ENCODE measurements at places on chromosomes 4 and X.

DNA sequence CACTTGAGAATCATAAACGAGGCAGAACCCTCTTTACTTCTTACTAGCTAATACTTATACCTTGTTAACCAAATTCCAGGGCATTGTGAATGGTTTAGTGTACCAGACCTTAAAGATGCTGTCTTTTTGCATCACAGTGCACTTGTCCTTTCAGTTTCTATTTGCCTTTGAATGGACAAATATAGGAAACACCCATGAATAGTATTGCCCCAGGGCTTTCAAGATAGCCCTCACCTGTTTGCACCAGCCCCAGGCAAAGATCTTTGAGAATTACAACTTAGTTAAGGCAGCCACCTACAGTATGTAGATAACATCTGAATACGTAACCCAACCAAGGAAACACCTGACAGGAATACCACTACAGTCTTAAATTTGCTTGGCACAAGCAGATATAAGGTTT is 60.8 kb upstream of the CT45A1 start:
- DNase-seq = no peak

- DNase-seq = no peak
These were observed 31.3 kb downstream of the NYX start for GRCh38 chrX:41478381-41478911.

DNA sequence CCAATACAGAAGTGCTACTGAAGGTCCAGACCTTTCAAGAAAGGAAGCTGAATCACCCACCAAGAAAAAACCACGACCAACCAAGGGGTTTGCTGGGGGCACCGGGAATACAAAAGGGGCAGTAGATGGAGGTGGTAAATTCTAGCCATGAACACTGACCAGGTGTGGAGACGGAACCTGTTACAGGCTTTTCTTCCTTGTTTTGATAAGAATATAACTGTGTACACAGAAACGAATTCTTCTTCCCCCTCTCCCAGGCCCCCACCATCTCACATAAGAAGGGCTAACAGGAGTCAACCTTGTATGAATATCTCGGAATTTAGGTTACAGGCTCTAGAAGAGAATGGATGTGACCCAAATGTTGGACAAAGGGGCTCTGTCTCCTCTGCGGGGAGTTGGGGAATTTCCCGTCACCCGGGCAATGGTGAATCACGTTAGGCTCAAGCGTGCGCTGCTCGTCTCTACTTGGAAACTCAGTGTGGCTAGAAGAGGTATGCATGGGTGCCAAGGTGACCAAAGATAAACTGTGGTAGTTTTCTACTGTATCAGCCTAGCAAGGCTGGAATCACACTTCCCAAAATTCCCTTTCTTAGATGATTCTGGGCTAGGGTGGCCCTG is 87.0 kb downstream of the AFAP1 start:
- DNase-seq = no peak

DNA sequence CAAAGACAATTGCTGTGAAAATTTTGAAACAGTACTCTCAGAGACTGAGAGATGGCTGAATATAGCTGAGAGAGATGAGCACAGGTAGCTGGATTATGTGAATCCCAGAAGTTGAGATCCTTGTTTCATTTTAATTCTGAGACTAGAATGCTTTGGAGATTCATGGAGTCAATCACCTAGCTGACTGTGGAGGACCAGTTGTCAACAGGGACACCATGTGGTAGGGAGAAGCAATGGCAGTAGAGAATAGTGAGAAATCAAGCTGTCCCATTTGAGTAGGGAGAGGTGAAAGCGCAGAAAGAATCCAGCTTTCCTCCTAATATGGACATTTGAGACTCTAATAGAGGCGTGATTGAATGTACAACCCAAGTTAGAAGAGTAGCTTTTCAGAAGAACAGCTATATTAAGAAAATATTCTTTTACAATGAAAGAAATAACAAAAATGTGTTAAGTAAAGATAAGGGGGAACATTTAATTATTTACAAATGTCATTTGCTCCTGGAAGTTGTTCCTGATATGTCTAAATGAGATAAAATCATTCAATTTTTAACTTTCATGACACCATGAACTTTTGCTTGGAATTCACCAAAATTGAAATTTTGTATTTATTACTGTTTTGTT is 30.3 kb upstream of the GLRB start:
- peak; percentile 82 for DNase-seq

GRCh38 chr4:69701696-69702095 is 48.6 kb upstream of the UGT2A1 start:
- peak; percentile 76 for DNase-seq

- no peak for DNase-seq
These were observed 2254.4 kb downstream of the ARAP2 start for GRCh38 chr4:33989820-33990443.

- DNase-seq = peak; percentile 20
These were observed 29.7 kb upstream of the LCORL start for GRCh38 chr4:18051281-18051680.

- no peak for DNase-seq
These were observed 100.6 kb downstream of the RTL5 start for GRCh38 chrX:72031118-72031517.

DNA sequence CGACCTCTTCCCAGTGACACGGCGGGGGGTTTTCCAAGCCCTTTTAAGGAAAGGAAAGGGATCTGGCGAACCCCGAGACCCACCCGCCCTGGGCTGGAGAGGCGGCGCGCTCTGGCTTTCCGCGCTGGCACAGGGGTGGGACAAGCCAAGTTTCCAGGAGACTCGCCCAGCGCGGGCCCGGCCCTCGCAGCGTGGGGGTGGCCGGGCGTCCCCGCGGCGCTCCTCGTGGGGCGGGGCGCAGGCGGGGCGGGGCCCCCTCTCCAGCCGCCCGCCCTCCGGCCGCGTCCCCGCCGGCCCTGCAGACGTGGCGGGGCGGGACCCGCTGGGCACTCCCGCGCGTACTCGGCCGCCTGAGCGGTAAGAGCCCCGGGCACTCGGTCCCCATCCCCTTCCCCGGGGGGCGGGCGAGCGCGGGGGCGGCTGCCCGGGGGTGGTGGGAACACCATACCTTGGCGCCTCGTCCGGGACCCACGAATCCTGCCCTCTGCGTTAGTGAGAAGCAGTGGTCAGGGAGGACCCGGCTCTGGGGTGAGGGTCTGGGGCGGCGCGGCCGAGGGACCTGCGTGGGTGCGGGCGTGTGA is at the start of gene FAM114A1:
FAM114A1 (plus strand) TSS at position 329 of the 581 bp plus-strand sequence. CDS start 10,273 bp downstream, outside the sequence.
- DNase-seq = peak; percentile 92

DNA sequence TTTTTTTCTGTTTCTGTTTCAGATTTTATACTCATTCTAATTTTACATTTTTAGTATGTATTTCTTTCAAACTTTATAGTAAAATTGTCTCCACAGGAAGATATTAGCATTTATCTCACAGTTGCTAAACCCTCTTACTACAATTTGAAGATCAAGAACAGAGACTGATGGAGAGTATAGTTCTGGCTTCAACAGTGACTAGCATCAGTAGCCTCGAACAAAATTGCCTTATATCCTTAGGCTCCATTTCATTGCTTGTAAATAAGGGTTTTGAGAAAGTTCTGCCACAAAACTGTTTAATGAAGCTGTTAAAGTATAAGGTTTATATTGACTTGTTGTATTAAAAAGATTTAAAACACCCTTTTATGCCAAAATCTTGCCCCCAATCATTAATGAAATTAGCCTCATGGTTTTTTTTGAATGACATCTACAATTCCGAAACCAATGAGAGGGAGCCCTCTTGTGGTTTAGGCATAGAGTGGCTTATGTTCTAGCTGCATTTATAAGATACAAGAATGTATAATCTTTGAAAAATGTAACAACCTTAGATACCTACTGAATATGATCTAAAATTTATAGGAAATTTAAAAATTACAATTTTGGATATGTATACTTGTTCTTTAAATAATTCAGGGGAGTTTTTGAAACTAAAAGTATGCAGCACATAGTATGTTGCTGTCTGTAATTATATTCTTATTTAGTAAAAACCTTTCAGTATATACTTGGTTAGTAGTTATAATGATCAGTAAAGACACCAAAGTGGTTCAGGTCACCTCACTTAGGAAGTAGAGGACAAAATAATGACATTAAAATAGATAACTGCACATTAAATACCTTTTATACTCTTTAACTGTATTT is 109.8 kb upstream of the HPGD start:
- DNase-seq = peak; percentile 51

DNA sequence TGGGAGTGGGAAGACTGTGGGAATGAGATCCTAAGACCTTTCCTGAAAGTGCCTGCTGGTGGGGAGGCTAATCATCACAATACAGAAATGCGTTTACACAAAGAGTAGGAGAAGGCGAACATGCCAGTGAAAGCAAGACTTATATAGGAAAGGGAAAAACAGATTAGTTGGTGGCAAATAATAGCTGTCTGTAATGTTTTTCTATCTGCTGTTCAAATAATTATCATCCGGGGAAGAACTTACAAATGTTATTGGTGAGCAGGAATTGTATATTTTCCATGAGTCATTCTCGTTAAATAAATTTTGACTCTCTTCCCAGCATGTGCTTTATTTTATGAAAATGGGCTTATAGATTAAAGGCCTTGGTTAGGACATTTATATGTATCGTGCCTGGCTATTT is 196.5 kb downstream of the ARHGAP10 start:
- DNase-seq = peak; percentile 52

DNA sequence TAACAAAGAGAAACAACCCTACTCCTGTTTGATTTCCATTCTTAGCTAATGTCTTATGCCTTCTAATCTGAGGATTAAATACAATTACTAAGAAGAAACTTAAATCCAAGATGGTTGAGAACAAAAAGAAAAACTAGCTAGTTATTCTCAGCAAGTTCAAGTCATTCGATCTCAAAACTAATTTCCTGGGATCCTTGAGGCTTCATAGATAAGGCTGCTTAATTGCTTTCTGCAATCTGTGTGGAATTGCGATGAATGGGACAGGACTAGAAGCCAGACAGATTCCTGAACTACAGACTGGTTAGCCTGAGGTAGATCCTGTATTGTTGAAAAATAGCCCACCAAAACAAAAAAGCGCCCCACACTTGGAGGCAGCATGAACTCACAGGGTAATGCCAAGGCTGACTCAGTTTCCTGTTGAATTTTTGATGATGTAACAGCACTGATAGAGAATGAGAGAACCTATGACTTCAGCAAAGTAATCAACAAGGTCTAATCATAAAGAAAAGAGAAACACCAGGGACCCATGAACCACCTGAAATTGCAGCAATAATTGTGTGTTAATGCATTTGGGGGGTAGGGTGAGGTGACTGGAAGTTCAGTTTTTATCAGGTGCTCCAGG is 33.9 kb downstream of the KLHL15 start:
- peak; percentile 4 for DNase-seq

- no peak for DNase-seq
These were observed 72.4 kb downstream of the DCLK2 start for GRCh38 chr4:150150629-150151062.

DNA sequence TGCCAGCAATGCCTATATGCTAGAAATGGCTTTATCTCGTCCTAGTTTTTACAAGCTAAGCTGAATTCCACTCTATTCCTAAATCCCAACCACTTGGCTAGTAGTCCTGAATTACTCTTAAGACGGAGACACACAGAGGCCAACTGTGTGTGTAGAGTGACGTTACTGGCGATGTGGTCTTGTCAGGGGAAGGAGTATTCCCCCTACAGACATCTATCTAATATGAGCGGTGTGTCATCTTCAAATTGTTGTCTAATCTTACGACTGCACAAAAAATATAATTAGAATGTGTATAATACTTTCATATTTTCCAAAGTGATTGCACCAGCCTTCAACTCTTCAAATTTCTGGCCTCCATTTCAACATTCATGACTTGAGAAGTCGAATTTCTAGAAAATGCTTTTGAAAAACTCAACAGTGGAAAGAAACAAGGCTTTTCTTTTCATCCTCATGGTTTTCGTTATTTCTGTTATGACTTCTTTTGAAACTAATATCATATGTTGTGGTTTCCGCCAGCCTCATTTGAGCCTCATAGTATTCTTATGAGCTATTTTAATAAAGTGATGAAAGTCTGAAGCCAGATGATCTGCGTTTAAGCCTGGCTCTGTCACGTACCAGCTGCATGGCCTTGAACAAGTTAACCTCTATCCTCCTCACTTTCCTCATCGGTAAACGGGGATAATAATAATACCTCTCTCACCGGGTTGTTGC is 132.3 kb downstream of the SOWAHB start:
- peak; percentile 91 for DNase-seq

GRCh38 chr4:106569146-106570031 is 200.8 kb upstream of the GIMD1 start:
- DNase-seq = peak; percentile 49

DNA sequence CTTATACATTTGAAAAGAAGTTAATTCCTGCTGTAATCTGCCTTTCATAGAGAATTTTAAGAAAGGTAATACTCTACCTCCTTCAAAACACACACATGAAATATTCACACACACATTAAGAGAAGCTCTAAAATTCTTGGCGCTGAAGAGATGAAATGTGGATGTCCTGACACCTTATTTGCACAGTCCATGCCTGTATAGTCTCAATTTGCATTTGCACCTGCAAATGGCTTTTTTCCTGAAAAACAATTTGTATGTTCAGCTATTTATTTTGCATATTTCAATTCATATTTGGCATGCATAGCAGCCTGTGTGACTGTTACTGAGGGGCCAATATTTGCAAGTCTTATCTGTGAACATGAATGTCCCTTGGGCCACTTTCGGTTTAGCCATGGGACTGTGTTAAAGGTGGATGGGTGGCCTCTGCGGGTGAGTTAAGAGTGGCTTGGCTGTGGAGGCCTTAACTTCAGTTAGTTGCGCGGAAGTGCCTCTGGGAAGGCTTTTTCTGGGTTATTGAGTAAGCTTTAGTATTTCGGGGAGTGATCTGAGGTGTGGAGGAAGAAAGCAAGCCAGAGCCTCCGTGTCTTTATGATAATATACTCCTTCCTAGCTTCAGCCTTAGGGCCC is 443.3 kb upstream of the FAT1 start:
- DNase-seq = no peak

- DNase-seq = no peak
These were observed 12.7 kb downstream of the DCAF16 start for GRCh38 chr4:17797808-17798207.

DNA sequence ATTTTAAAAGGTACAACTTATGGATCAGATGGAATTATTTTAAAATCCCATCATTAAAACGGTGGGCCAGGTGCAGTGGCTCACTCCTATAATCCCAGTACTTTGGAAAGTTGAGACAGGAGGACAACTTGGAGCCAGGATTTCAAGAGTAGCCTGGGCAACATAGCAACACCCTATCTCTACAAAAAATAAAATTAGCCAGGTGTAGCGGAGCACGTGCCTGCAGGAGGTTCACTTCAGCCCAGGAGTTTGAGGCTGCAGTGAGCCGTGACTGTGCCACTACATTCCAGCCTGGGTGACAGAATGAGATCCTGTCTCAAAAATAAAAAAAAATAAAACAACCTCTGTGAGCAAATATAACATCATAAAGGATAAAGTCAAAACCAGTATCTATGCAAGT is 11.4 kb downstream of the ADH5 start:
- DNase-seq = no peak

GRCh38 chr4:54433686-54434085 is 204.6 kb downstream of the PDGFRA start:
- no peak for DNase-seq

GRCh38 chr4:37905533-37906169 is 14.8 kb downstream of the TBC1D1 start:
- DNase-seq = no peak

DNA sequence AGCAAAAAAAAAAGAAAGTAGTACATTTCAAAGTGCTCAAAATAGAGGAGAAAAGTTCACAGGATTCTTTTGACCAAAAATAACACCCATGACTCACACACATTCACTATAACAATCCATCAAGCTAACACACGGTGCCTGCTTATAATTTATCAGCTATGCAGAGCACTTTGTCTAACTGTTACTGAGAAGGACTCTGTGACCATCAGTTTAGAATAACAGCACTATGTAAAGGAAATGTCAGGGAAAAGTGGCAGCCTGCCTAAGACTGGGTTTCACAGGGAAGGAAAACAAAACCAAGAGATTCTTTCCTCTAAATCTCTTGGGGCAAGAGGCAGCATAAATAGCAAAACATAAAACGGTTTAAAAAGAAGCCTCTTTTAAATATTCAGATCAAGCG is 54.8 kb downstream of the CCDC149 start:
- peak; percentile 94 for DNase-seq

All from fibroblast of skin of back (primary cell).